ENCODE measurements at places on chromosomes 2 and 18.
A peak's percentile ranks its signal among the peaks of the same experiment; 100 is the strongest.

- peak; percentile 42 for DNase-seq
Measured at GRCh38 chr2:41414486-41415230, 633.2 kb upstream of the PKDCC start.

- no peak for DNase-seq
Measured at GRCh38 chr2:56015711-56016115, 92.1 kb upstream of the EFEMP1 start.

- DNase-seq = no peak
Measured at GRCh38 chr2:45459860-45460259, 151.2 kb downstream of the SRBD1 start.

DNA sequence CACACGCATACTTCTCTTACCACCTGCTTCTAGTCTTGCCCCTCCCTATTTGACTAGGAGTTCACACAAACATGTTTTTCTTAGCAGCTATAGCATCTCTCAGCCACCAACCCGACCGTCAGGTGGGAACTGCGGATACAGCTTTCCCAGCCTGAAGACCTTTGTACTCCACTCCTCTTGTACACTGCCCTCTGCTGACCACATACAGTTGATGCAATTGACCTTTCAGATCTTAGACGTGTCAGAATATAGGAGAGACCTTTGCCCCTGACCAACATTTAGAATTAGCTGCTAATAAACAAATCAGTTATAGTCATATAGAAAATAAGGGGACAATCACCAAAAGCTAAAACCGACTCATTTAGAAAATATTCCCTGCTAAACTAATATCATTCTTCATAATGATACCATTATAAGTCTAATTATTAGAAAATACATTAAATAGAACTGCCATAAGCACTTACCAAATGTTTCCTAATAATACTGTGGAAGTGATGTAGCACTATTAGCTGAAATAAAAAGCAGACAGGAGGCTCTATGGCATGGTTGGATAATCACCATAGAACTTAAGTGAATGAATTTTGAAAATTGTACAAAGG, 208.4 kb downstream of the RAD51AP2 start:
- DNase-seq = peak; percentile 61

GRCh38 chr18:29154758-29155725, 978.1 kb upstream of the CDH2 start:
- peak; percentile 96 for DNase-seq

- DNase-seq = no peak
Measured at GRCh38 chr2:106709229-106709628, 176.7 kb downstream of the ST6GAL2 start.

DNA sequence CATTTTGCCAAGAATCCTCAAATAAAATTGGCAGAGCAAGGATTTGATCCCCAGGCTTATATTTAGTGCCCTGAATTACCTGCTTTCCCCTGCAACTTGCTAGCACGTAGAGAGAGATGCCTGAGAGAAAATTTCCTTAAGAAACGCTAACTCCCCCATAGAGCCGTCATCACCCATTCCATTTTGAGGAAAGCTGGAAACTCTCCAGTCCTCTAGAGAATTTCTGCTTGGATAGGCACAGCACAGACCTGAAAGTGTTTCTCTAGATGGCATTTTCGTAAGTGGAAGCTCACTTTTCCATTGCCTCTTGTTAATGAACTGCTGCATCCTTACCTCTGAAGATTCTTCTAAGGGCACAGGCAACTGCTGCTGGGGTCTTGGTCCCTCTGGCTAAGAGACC, 277.8 kb upstream of the SIX2 start:
- peak; percentile 16 for DNase-seq

DNA sequence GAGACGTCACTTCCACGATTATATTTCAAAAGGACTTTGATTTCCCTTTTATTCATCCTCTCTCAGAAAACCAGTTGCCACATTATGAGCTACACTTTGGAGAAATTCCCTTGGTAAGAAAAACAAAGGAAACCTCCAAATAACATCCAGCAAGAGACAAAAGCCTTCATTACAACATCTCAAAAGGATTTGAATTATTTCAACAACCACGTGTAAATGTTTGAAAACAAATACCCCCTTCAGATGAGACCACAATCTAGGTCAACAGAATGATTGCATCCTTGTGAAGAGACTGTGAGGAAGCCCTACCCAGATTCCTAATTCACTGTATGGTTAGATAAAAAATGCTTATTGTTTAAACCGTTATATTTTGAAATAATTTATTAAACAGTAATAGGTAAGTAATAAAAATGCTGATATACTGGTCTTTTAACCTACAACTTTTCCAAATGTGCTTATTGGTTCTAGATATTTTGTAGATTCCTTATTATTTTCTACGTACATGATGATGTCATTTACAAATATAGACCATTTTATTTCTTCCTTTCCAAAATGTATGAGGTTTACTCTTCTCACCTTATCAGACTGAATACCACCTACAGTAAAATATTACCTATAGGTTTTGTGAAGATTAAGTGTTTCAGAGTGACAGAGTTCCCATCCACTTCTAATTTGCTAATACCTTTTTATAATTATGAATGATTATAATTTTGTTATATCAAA, 922.7 kb upstream of the CHAC2 start:
- no peak for DNase-seq

GRCh38 chr2:30871980-30872789, 64.9 kb upstream of the CAPN13 start:
- no peak for DNase-seq

DNA sequence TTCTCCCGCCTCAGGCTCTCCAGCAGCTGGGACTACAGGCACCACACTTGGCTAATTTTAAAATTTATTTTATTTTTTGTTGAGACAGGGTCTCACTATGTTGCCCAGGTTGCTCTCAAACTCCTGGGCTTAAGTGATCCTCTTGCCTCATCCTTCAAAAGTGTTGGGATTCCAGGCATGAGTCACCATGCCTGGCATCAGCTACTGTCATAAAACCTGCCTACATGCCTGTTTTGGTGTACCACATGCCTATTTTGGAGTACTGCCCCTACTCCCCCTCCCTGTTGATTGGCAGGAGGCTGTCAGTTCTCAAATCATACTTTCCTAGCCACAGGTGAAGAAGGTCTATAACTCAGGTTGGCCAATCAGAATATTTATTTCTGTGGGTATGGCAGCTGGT, 64.0 kb downstream of the CHST9 start:
- no peak for DNase-seq

DNA sequence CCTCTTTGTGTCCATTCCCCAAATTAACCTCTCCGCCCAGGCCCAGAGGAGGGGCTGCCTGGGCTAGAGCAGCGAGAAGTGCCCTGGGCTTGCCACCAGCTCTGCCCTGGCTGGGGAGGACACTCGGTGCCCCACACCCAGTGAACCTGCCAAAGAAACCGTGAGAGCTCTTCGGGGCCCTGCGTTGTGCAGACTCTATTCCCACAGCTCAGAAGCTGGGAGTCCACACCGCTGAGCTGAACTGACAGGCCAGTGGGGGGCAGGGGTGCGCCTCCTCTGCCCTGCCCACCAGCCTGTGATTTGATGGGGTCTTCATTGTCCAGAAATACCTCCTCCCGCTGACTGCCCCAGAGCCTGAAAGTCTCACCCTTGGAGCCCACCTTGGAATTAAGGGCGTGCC, 13.5 kb downstream of the KHK start:
- no peak for DNase-seq

DNA sequence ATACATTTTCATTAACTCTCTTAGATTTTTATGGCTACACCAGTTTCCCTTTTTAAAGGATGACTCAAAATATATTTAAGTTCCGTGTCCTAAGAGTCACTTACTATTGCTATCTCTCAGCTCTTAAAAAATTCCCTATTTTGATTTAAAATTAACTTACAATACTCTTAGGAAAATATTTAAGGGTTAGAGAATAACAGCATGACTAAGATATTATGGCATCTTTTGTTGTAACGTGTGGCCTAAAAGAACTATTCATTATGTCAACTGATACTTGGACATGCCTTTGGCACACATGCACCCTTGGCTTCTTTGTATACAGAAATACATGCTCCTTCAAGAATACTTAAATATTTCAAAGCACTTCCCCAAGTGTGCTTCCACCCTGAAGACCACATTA, 42.3 kb downstream of the SCN3A start:
- peak; percentile 65 for DNase-seq

- peak; percentile 14 for DNase-seq
Measured at GRCh38 chr2:156319811-156320485, 12.6 kb downstream of the NR4A2 start.

- peak; percentile 12 for DNase-seq
Measured at GRCh38 chr2:218368621-218369153, 12.0 kb downstream of the CATIP start.

- DNase-seq = peak; percentile 15
Measured at GRCh38 chr2:157722580-157723234, 94.0 kb upstream of the ACVR1C start.

- no peak for DNase-seq
Measured at GRCh38 chr2:37493425-37493824, 149.0 kb downstream of the QPCT start.

GRCh38 chr2:96737831-96738230, 2.0 kb downstream of the LMAN2L start:
- no peak for DNase-seq

DNA sequence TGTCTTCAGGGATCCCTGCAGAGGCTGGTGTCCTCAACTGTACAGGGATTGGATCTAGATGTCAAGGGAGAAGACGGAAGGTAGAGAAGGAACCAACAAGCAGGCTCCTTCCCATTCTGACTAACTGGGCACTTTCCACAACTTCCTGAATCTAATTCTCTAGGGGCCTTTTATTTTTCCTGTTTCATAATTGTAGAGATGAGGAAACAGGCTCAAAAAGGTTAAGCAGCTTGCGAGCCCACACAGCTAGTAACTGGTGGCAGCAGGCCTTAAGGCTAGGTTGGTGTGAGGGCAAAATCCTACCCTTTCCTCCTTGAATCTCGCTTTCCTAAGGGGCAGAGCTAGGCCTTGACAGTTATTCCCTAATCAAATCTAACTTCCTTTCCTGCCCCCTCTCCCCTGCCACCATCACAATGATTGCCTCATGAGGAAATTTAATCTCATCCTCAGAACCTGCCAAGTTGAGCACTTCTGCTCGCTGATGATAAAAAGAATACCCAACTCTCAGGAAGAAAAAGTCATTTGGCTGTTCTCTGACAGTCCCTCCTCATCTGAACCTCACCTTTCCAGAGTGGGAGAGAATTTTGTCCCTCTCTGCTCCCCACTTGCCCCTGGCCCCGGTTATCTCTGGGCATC, 35.7 kb upstream of the POLE4 start:
- no peak for DNase-seq

DNA sequence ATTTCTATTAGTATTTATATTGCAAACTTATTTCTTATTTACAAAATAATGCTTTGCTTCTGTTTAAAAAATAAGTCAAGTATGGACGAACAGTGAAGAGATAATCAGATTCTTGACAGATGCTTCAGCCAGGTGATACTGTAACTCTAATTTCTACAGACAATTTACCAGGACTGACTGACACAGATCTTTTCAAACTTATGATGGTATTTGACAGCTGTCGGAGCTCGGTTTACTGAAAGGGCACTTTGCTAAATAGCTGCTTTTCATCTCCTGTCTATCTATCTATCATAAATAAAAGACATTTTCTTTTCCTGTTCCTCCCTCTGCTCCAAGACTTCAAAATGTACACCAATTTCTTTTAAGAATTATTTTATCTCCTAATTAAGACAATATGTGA, 422.5 kb upstream of the SLC8A1 start:
- DNase-seq = no peak

DNA sequence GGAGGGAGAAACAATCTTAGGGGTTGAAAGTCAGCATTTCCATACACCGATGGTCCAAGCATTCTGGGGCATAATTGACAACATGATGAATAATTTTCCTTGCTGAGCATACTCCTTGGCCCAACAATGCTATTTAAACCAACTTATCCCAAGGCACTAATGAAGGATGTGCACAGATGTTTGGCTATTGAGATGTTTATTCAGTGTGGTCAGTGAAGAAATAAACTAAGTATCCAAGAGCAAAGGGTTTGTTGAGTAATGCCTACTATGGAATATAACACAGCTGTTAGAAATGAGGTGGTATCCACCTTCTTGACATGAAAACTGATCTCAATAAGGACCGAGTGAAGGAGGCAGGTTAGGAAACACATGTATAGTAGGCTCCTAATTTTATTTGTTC, 53.9 kb upstream of the RAB6D start:
- DNase-seq = no peak

- no peak for DNase-seq
Measured at GRCh38 chr2:162127422-162127821, 24.6 kb downstream of the GCG start.

All from fibroblast of skin of right biceps (primary cell).